ENCODE measurements at places on chromosomes 1 and 21.
A peak's percentile ranks its signal among the peaks of the same experiment; 100 is the strongest.

- no peak for DNase-seq
Observed at GRCh38 chr1:64323882-64324281, 120.5 kb downstream of the UBE2U start.

DNA sequence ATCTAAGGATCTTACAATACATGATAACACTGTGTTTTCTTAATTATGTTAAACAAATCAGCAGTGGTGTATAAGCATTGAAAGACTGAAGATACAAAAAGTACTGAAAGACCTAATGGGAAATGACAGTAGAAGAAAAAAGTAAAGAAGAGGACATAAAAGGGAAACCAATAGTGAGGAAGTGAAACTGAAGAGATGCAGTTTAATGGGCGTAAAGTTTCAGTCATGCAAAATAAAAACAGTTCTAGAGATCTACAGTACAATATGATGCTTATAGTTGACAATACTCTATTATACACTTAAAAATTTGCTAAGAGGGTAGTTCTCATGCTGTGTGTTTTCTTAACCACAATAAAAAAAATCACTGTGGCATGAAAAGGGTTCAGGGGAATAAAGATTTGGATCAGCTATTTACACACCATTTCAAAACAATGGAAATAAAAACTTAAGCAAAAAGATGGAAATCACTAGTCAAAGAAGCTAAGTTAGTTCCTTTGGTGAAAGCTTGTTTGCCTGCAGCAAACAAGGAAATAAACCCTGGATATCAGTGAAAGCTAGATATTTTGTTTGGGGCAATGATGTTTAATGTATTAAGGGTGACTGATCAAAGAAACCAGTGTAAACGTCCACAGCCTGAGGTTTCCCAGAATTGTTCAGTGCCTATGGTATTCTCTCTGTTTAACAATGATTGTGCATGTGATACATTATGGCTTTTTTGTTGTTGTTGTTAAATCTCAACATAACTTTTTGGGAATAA lies 1160.8 kb upstream of the ADGRL2 start:
- DNase-seq, result no peak

GRCh38 chr1:98924977-98925376 lies 79.7 kb downstream of the PLPPR5 start:
- no peak for DNase-seq

- DNase-seq, result no peak
Observed at GRCh38 chr1:109997867-109998229, 13.3 kb downstream of the AHCYL1 start.

- no peak for DNase-seq
Observed at GRCh38 chr1:204161609-204162493, 4.3 kb downstream of the REN start.

GRCh38 chr1:198939956-198940355 lies 301.1 kb downstream of the PTPRC start:
- no peak for DNase-seq

DNA sequence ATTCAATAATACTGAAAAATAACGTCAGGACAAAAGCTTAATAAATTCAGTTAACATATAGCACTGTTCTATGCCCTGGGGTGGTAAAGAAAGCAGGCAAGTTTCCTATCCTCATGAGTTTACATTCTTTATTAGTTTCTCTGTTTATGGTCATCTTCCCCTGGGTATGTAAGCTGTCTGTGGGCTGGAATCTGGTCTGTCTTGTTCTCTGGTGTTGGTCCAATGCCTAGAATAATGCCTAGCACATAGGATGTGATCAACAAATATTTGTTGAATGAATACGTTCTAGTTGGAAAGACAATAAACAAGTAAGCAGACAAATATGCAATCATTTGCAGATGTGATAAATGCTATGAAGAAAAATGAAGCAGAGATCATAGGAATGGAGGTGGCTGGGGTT lies 7.2 kb upstream of the IGSF3 start:
- no peak for DNase-seq

DNA sequence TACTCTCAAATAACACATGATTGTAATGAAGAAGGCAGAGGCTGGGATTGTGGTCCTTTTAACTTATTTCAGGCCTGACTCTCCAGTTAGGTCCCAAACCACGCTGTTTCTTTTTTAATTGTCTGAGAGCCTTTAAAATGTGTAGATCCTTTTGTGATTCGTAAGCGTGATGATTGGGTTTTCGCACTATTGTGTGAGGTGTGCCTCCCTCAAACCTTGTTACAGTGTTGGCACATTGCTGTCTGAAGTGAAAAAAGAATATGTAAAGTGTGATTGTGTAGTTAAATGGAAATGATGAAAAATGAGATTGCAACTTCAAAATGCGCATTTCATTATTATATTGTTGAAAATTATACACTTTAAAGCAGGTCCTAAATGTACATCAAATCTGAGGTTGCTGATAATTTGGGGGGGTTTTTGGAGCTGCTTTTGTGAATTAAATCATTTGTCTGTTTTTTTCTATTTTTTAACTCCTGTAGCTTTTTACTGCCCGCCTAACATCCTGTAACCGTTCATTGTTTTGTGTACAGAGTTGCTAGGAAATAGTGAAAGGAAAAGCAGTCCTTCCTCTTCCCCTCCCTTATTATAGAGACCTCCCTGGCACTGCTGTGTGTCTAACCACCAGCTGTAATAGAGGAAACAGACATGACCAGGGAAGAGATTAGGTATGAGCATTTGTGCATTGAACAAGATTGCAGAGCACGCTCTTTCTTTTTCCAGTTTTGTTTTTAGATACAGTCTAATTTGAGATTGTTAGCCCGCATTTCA lies 43.3 kb downstream of the IARS2 start:
- no peak for DNase-seq

GRCh38 chr1:4003846-4004505 lies 103.9 kb upstream of the C1orf174 start:
- no peak for DNase-seq

- DNase-seq, result no peak
Observed at GRCh38 chr1:48792961-48793360, 16.3 kb upstream of the BEND5 start.

GRCh38 chr1:99565606-99566289 lies 80.2 kb upstream of the PALMD start:
- no peak for DNase-seq

- DNase-seq, result peak; percentile 24
Observed at GRCh38 chr1:235999259-235999925, 65.5 kb downstream of the NID1 start.

DNA sequence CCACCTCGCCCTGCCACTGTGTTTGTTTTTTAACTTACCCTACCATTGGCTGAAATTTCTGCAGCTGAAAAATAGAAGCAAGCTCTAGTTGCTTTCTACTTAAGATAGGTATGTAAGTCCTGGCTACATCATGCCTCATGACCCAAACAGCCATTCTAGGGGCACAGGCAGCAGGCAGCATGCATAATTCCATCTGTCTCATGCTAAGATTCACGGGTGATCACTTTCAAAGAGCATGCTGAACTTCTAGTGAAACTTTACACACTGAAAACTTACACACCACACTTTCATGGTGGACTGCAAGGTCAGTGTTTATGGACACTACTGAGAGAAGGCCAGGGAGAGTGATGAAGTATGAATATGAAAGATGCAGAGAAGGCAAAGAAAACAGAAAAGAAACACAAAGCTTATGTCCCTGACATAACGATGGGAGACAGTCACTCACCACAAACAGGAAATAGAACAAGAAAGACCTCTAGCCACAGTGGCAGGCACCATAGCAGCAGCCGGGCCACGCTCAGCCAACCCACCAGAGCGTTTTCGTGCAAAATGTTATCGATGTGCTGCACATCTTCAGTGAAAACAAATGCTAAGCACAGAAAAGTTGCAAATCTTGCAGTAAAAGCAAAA lies 102.3 kb upstream of the TIAM1 start:
- no peak for DNase-seq

GRCh38 chr1:31751822-31752241 lies 12.3 kb downstream of the ADGRB2 start:
- no peak for DNase-seq

- no peak for DNase-seq
Observed at GRCh38 chr1:29279951-29280391, 43.6 kb downstream of the PTPRU start.

- DNase-seq, result no peak
Observed at GRCh38 chr1:185468626-185469025, 151.6 kb upstream of the IVNS1ABP start.

DNA sequence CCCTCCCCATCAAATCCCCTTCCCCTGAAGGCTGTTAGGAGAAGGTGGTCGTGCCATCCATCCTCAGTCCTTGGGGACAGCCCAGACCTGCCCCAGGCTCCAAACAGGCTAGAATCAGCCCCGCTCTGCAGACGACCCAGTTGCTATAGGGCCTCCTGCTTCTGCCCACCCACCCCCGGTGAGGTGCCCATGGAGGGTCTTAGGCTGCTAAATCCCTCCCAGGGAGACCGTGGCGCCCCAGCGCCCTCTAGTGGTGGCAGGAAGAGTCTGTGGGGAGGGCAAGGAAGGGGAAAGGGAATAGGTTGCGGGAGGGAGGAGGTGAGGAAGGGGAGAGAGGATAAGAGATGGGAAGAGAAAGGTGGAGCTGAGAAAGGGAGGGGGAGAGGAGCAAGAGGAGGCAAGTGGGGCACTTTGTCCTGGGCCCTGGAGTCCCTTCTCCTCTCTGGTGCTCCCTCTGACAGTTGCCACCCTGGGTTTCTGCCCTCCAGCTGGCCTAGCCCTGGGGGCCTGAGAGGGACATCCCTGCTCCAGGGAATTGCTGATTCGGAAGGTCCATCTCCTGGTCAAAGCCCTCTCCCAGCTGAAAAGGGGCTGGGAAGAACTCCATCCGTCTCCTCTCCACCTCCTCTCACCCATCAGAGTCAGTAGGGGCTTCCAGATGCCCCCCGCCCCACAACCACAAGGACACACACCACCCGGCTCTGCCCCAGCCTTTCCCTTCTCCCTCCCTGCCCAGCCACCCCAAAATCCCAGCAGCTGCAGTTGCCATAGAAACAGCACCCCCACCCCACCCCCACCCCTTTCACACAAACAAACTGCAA lies 55.4 kb downstream of the CAMK2N1 start:
- peak; percentile 7 for DNase-seq

- DNase-seq, result no peak
Observed at GRCh38 chr1:115023593-115023992, 6.0 kb upstream of the TSHB start.

DNA sequence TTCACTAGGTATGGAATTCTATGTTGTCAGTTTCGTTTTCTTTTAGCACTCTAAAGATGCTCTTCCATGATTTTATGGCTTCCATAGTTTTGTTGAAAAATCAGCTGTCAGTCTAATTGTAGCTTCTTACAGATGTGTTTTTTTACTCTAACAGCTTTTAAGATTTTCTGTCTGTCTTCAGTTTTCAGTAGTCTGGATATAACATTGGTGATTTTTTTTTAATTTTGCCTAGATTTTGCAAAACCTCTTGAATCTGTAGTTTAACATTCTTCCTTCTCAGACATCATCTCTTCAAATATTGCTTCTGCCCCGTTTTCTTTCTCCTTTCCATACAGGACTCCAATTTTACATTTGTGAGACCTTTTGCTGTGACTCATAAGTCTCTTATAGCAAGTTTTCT lies 17.9 kb upstream of the DYRK1A start:
- no peak for DNase-seq

- DNase-seq, result no peak
Observed at GRCh38 chr1:21198929-21199328, 22.2 kb upstream of the EIF4G3 start.

DNA sequence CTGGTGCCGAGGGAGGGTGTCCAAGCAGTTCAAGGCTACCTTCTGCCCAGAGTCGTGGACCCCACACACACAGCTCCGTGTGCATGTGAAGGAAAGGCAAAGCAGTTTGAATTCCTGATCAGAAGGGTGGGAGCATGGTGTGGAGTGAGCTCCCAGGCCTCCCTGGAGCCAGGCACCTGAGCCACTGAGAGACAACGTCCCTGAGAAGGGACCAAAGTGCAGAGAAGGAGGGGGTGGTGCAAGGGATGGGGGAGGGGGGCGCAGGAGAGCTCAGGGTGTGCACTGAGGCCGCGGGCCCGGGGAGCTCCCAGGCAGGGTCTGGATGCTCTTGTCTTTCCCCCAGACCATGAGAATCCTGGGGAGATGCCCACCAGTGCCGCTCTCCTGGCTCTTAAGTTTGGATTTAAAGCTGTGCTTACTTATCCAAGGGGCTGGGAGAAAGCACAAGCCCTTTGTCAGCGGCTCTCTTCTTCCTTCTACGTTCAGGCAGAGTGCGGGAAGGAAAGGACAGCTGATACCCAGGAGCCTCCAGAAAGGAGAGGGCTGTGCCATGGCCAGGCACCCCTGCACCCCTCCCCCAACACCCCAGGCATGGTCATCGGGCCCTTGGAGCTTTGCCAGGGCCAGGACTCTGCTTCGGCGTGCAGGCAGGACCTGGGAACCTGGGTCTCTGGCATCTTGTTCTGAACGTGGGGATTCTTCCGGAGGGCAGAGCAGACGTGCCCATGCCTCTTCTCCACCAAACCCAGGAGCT lies 24.1 kb downstream of the ACTA1 start:
- no peak for DNase-seq

- no peak for DNase-seq
Observed at GRCh38 chr21:45788637-45789506, 145.3 kb downstream of the PCBP3 start.

GRCh38 chr21:46210378-46211136 lies 18.0 kb downstream of the LSS start:
- DNase-seq, result no peak

GRCh38 chr1:36203554-36204346 lies 20.5 kb upstream of the THRAP3 start:
- DNase-seq, result no peak

DNA sequence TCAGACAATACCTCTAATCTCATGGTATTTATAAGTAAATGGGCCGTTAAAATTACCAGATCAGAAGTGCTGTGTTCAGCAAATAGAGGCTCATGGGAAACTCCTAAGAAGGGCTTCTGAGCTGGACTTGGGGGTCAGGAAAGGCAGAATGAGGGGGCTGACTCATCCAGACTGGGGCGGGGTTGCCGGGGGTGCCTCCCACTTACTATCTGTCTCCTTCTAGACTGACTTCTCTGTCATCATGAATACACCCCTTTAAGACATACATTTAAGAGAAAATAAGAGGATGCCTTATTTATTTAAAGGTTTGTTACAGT lies 96.0 kb upstream of the ERRFI1 start:
- no peak for DNase-seq

DNA sequence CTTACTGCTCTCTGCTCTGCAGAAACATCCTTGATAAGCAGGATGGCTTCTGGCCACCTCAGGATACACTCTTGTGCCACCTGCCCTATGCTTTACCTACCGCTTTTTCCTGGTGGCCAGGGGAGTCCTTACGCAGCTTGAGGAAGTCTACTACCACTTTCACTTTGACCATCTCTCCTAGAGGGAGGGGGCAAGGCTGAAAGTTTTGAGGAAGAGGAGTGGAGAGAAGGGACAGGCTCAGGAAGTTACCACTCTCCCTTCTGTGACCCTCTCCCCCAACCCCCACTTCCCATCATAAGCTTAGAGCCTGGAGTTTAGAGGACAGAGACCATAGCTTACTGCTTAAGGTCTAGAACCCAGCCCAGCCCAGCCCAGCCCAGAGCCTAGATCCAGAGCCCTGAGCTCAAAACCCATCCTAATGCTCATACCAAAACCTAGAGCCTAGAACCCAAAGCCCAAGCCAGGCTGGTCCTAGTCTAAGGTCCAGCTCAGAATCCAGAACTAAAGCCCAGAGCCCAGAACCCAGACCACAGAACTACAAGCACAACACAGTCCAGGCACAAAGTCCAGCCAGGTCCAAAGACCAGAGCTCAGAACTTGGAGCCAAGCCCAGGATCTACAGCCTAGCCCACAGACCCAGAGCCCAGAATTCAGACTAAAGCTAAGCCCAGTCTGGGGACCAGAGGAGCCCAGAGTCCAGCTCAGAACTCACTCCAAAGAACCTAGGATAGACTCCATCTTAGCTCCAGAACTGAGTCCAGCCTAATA lies 18.0 kb upstream of the MFSD2A start:
- DNase-seq, result no peak

Measured in T-helper 2 cell (primary cell).